Upper lobe of right lung (tissue), 1 donor: ENCODE measurements at places on chromosomes 7 and 10. TPM values are rescaled to one million over a fixed set of nuclear protein-coding genes. Genes with fewer than 3 reads are reported as not detected.

RSPH10B gene
- total RNA-seq = not detected

SRRT gene
- 105 TPM for total RNA-seq

RET gene
- total RNA-seq = 1.0 TPM

BTRC gene
- 18.2 TPM for total RNA-seq

CELF2 gene
- 110 TPM for total RNA-seq

TASOR2 gene
- 63.7 TPM for total RNA-seq

TAS2R5 gene
- 2.2 TPM for total RNA-seq

TUBAL3 gene
- total RNA-seq = not detected

SLC26A3 gene
- not detected for total RNA-seq

HOGA1 gene
- total RNA-seq = 2.3 TPM

C10orf143 gene
- total RNA-seq = 3.4 TPM
